Hematopoietic multipotent progenitor cell treated with erythropoietin and hydrocortisone succinate and interleukin-3 and kit ligand, for 17 days (in vitro differentiated cells): ENCODE measurements at places on chromosomes 4 and X.

DNA sequence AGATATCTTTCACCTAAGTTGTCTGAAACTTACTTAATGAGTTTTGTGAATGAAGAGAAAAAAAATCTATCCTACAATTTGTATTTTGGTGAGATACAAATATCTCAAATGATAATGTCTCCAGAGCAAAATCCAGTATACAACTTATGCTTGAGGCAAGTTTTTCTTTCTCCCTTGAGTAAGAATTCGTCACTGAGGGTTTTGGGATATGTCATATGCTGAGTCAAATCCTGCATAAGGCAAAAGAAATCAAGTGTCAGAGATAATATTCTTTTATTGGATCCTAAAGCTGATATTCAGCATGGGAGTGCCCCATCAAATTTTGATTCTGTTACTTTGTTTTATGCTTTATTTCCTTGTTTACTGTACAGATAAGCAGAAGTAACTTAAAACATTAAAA is 1308.6 kb downstream of the ARAP2 start:
- DNase-seq = no peak

DNA sequence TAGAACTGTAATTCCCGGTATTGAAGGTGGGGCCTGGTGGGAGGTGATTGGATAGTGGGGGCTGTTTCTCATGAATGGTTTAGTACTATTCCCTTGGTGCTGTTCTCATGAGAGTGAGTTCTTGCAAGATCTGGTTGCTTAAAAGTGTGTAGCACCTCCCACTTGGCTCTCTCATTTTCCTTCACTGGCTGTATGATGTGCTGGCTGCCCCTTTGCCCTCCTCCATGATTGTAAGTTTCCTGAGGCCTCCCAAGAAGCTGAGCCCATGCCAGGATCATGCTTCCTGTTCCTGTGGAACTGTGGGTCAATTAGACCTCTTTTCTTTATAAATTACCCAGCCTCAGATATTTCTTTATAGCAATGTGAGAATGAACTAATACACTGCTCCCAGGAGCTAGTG is 8.7 kb downstream of the ANXA10 start:
- no peak for DNase-seq

DNA sequence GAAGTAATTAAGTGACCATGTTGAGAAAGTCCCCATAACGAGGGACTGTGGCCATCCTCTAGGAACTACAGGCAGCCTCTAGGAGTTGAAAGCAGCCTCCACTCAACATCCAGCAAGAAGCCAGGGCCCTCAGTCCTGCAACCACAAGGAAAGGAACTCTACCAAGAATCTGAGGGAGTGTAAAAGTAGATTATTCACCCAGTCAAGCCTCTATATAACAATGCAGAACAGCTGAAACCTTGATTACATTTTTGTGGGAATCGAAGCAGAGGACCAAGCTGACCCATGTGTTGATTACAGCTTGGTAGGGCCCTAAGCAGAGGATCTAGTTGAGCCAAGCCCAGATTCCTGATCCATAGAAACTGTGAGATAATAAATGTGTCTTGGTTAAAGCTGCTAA is 17.1 kb downstream of the RPS6KA6 start:
- no peak for DNase-seq

GRCh38 chr4:68291256-68291655 is 45.8 kb upstream of the TMPRSS11B start:
- DNase-seq = no peak

- DNase-seq = peak; percentile 43
These were observed 2.4 kb upstream of the RAB40AL start for GRCh38 chrX:102934624-102935023.

GRCh38 chr4:88208156-88208555 is 49.7 kb upstream of the ABCG2 start:
- DNase-seq = no peak

- DNase-seq = no peak
These were observed 143.5 kb downstream of the QDPR start for GRCh38 chr4:17368408-17368807.

DNA sequence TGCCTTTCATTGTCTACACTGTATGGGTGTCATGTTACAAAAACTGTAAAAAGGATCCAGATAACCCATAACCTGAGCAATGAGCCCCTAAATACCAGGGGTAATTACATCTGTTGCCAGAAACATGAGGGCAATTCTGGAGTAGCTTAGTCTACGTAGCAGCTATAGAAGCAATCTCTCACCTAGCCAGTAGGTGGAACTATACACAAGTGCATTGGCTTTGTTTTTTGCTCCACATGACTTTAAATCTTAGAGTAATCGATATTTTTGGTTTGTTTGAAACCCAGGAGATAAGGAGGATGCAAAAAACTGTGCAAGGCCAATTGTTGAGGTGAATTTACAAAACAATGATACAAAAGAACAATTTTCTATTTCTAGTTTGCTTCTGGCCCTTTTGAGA is 57.5 kb downstream of the GPR82 start:
- DNase-seq = peak; percentile 3

DNA sequence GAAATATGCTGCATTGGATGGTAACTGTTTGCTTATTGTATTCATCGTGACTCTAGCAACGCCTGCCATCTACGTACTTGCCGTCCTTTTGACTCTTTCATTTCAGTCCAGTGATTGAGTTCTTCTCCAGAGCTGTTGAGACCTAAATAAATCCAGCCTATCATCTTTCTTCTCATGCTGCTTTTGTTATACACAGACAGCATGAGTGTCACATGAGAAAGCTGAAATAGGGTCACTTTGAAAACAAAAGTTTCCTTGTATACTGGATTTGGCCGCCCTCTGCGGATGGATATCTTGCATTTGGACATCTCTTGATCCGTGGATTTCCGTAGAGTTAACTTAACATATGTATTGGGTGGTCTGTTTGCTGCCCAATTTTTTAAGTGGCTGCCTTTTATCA is 67.2 kb downstream of the TMPRSS11F start:
- no peak for DNase-seq

DNA sequence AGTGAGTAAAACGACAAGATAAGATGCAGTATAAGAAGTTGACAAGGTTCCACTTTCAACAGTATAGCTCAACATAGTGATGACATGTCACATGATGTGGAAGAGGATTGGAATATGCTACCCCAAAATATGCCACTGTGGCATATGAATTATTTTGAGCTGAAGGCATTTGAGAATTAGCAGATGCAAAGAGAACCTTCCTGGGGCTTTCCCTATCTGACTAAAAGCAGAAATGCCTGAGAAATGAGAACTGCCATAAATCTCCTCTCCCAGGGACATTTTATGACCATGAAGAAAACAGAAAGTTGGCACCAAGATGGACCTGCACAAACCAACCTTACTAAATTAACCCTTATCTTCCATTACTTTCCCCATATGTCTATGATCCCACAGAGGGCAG is 24.8 kb downstream of the CDKN2AIP start:
- DNase-seq = no peak

DNA sequence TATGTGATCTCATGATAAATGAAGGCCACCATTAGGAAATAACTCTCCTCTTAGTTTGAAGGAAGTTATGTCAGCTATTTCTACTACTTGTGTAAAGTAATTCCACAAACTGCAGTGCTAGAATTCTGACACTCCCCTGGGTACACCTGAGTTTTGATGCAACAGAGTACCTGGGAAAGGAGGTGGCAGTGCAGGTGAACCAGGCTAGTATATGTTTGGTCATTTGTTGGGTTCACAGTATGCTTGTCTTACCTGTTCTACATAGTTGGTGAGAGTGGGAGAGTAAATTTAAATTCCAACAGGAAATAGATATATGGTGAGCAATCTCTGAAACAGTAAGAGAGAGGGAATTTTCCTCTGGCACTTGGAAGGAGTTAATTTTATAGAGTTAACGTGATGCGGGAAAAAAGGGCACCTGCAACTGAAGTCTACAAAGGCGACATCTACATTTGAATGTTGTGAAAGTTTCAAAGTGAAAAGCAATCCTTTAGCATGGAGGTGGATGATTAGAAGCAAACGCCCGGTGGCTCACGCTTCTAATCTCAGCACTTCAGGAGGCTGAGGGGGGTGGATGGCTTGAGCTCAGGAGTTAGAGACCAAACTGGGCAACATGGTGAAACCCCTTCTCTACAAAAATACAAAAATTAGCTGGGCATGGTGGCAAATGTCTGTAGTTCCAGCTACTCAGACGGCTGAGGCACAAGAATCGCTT is 8.3 kb upstream of the SLC10A6 start:
- no peak for DNase-seq

DNA sequence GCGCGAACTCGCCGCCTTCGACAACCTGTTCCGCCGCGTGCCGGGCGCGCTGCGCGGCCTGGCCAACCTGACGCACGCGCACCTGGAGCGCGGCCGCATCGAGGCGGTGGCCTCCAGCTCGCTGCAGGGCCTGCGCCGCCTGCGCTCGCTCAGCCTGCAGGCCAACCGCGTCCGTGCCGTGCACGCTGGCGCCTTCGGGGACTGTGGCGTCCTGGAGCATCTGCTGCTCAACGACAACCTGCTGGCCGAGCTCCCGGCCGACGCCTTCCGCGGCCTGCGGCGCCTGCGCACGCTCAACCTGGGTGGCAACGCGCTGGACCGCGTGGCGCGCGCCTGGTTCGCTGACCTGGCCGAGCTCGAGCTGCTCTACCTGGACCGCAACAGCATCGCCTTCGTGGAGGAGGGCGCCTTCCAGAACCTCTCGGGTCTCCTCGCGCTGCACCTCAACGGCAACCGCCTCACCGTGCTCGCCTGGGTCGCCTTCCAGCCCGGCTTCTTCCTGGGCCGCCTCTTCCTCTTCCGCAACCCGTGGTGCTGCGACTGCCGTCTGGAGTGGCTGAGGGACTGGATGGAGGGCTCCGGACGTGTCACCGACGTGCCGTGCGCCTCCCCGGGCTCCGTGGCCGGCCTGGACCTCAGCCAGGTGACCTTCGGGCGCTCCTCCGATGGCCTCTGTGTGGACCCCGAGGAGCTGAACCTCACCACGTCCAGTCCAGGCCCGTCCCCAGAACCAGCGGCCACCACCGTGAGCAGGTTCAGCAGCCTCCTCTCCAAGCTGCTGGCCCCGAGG is 27.0 kb downstream of the NYX start:
- no peak for DNase-seq

DNA sequence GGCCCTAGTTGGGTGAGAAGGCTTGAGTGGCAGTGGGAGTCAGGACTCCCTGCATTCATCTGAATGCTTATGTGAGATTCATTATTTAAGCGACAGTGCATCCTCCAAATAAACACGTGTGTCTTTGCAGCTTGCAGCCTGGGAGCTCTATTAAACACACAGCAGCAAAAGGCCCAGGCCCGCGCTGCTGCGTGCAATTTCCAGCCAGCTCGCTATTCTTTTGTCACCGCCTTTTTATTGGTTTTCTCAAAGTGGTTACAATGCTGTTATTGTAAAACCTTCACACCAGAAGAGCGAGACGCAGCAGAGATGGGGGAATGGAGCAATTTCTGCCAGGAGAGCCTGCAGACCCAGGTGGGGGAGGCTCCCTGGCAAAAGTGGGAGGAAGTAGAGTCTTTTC is 252.5 kb downstream of the BCOR start:
- DNase-seq = no peak

DNA sequence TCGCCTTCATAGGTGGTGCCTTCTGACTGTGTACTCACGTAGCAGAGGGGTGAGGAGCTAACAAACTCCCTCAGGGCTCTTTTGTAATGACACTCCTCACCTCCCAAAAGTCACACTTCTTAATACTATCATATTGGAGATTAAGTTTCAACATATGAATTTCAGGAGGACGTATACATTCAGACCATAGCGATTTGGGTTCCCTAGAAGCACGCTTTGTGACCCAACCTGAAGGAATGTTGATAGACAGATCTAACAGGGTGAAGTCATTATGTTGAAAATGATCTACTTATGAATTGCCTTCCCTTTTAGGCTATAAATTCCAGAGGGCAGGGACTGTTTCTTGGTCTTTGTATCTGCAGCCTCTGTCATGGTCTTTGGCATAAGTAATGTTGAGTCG is 3.2 kb upstream of the KLHL34 start:
- DNase-seq = no peak

DNA sequence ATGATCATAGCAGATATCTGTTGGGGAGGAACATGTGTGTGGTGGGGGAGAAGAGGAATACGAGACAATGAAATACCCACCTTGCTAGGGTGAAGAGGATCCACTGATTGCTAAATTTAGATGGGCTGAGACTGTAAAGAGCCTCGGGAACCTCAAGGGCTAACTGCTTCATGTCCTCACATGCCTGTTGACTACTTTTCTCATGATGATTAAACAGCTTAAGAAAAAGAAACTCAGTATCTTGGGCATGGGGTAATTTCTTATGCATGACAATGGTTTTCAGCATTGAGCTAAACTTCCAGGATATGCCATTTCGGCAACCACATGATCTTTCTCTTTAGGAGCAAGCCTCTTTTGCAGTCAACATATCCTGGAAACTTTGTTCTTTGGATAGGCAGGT is 3.9 kb upstream of the LNX1 start:
- DNase-seq = no peak

GRCh38 chrX:111837197-111837596 is 38.8 kb upstream of the TRPC5OS start:
- no peak for DNase-seq

- no peak for DNase-seq
These were observed 47.6 kb downstream of the SH3KBP1 start for GRCh38 chrX:19839770-19840254.

DNA sequence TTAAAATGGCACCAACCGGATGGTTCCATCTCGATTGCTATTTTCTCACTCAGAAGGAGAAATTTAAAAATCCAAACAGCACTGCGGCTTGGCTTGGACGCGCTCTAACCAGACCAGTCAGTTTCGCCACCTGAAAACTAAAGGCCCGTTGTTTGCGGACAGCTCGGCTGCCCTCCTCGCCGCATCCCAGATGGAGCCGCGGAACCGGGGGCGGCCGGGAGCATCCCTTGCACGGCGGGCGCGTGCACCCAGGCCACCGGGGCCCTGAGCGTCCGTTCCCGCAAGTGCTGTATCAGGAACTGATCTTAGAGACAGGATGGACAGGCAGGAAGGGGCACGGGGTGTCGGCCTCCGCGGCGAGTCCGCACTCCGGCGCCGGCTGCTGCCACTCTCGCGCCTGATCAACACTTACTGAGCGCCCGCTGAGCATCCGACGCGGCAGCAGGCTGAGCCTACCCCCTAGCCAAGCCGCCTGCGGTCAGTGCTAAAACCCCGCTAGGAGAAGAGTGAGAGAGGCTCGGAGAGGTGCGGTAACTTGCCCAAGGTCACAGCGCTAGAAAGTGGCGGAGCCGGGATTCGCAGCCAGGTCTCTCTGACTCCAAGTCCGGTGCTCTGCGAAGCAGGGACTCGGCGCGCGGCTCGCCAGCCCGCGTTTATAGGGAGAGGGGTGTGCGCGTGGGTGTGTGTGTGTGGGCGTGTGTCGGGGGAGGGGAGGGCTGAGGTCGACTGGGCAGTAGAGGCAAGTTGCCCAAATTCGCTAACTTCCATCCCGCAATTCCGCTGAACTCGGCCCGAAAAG is at the start of gene CITED1:
TSS of gene CITED1 (minus strand) at position 629 of the 799 bp plus-strand sequence. CDS start 3,045 bp downstream, outside the sequence.
- DNase-seq = no peak

GRCh38 chr4:53306729-53307128 is 59.1 kb downstream of the SCFD2 start:
- DNase-seq = no peak

- no peak for DNase-seq
These were observed 2.4 kb upstream of the HOPX start for GRCh38 chr4:56683455-56683854.

- DNase-seq = no peak
These were observed 55.3 kb downstream of the TMEM131L start for GRCh38 chr4:153521478-153521877.

GRCh38 chr4:1373892-1374705 is 27.1 kb downstream of the UVSSA start:
- DNase-seq = no peak
